ENCODE measurements at places on chromosomes 16 and 17.
A peak's percentile ranks its signal among the peaks of the same experiment; 100 is the strongest.

DNA sequence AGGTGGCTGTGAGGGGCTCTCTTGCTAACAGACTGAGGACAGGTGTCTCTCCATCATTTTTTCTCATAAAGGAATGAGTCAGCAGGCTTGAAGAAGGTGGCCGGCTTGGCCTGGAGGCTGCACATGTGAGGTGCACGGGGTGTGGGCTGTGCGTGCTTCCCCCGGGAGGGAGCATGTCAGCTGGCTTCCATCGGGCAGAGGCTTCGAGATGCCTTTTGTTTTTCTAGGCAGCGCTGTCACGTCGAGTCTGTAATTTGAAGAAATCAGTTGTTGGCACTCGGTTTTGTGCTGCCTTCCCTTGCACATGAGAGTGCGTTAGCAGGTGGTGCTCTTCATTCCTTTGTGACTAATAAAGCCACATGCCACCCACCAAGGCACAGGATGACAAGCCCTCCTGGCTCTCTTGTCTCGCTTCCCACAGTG is 89.7 kb downstream of the NPIPB11 start:
- no peak for DNase-seq

- peak; percentile 60 for DNase-seq
These were observed 47.9 kb upstream of the MAP3K14 start for GRCh38 chr17:45364531-45365390.

DNA sequence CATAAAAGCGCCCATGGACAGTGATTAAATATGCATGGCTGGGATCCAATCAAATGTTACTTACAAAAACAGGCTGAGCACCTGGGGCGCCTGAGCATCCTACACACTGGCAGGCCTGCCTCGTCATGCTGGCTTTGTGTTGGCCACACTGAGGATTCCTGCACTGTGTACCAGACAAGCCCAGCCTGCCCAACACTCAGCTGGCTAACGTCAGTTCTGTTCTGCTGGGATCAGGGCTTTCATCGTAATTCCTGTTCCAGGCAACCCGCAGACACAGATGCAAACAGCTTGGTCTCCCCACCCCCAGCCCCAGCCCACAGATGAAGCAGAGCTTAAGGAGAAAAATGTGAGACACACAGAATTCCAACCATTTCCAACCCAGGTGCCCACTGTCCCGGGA is 30.7 kb downstream of the PIMREG start:
- no peak for DNase-seq

DNA sequence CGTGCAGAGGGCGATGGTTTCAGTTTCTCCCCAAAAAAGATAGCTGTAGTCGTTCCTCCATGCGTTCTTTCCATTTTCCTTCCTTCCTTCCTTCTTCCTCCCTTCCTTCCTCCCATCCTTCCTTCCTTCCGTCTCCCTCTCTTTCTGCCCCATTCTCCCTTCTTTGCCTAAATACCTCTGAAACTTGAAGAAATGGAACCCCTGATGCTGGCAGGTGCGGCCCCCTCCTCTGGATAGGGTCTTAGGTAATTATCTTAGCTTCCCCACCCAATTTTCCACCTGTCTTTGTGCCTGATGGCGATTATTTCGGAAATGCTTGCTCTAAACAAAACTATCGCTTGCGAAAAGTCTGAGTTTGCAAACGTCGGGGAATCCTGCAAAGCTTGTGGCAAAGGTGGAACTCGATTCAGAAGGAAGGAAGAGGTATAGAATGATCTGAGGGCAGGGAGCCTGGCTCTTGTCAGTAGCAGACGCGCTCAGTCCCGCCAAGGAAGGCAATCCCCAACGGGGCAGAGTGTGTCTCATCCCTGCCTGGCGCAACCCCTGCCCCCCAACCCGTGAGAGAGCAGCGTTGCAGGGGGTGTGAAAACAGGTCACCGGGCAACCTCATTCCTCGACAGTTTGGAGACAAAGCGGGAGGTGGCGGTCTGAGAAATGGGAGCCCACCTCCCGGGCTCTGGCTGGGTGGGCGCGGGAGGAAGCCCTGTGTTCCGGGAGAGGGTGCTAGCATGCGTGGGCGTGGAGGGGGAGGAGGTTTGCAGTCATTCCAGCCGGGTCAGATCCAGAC is 2.9 kb upstream of the CBX8 start:
- no peak for DNase-seq

- peak; percentile 78 for DNase-seq
These were observed 98.5 kb downstream of the TNFRSF13B start for GRCh38 chr17:16873174-16874035.

DNA sequence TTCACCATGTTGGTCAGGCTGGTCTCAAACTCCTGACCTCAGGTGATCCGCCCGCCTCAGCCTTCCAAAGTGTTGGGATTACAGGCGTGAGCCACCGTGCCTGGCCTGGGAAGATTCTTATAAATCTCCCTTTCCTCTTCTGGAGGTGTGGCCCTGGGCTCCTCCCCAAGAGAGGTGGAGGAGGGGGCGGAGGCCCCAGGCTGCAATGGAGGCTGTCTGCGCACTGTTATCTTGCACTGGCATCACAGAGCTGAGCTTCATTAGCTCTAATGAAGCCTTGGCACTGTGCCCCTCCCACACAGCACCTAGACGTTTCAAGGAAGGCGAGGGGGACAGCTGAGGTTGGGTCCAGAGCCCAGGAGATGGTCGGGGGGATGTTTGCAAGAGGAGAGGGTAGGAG is 7.5 kb downstream of the ARHGAP23 start:
- DNase-seq = no peak

GRCh38 chr17:43614561-43614960 is 47.2 kb downstream of the MEOX1 start:
- no peak for DNase-seq

- no peak for DNase-seq
These were observed 298.8 kb upstream of the MAF start for GRCh38 chr16:79899316-79899715.

DNA sequence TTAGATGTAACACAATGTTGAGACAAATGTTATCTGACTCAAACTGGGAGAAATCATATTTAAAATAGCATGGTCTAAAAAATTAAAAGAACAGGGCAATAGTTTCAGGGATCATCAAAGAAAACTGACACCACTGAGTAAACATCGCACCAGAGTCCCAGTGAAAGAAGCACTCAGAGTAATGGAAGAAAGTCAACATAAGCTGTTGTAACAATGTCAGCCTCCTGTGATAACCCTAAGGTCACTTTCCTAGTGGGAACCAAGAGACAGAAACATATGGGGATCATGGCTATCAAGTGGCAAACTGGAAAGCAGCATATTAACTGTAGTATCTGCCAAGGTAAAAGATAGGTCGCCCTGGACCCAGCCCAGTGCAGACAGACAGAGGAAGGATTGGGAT is 160.8 kb downstream of the CA10 start:
- no peak for DNase-seq

DNA sequence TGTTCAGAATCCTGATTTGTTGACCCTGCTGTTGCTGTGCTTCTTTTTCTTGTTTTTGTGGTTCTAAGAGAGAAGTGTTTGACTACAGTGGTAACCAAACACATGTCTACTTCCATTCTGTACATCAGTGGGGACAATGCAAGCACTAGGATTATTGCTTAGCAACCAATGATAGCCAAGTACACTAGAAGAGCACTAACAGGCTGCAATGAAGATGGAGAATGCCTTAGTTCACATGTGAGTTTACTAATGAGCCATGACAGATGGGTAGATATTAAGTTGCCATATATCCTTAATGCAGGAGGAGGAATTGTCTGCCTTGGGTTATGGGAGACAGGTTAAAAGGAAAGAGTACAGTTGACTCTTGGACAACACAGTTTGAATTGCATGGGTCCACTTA is 8.3 kb downstream of the EFCAB5 start:
- no peak for DNase-seq

DNA sequence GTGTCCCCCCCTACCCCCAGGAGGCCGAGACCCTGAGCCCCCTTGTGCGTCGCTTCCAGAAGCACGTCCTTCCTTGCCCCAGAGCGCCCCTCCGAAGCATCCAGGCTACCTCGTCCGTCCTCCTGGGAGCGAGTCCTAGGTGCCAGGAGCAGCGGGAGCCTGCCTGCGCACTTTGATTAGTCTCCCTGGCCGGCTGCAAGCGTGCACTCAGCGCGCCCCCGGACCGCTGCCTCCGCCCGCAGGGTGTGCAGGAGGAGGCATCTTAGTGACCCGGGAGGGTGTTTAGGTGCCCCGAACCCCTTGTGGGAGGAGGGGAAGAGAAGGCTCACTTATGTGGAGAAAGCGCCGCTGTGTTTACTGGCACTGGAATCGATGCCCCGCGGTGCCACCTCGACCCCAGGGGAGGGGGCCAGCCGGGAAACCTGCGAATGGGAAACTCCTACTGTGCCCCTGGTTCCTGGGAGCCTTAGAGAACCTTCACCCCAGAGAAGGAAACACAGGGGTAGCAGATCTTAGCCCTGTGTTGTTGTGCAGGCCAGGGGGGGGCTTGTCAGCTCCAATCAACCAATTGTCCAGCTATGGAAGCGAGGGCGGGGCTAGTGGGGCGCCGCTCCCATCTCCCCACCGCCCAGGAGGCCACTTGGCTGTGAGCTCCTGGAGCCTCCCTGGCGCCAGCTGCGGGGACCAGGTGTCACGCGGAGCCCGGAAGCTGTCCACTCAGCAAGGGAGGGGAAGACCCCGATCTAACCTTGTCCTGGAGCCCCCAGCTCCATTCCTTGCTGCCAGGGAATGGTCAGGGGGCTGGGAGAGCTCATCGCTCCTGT is 922.8 kb upstream of the EEF2KMT start:
- DNase-seq = peak; percentile 69

GRCh38 chr16:58157239-58157638 is 28.1 kb upstream of the CFAP20 start:
- DNase-seq = no peak

GRCh38 chr17:39082482-39082881 is 69.0 kb downstream of the PLXDC1 start:
- DNase-seq = no peak

Data from spleen (tissue), 13 donors.